Naive thymus-derived CD4-positive, alpha-beta T cell (primary cell): ENCODE measurements at places on chromosomes 7 and 10. TPM values are rescaled to one million over a fixed set of nuclear protein-coding genes. Genes with fewer than 3 reads are reported as not detected.

SEMA3D gene
- polyA plus RNA-seq: not detected

OR2A1 gene
- polyA plus RNA-seq: 0.11 TPM

MRLN gene
- polyA plus RNA-seq: not detected

DNA sequence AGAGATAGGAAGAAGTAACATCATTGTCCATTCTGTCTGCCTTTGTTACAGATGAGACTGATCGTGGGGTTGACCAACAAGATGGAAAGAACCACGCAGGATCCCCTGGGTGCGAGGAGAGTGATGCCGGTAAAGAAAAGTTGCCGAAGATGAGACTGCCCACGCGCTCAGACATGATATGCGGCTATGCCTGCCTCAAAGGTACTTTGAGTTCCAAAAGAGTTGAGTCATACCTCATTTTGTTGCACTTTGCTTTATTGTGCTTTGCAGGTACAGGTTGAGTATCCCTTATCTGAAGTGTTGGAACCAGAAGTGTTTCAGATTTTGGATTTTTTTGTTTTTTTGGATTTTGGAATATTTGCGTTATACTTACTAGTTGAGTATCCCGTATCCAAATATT lies 12.2 kb upstream of the CLCN1 start:
- DNase-seq: no peak

DNA sequence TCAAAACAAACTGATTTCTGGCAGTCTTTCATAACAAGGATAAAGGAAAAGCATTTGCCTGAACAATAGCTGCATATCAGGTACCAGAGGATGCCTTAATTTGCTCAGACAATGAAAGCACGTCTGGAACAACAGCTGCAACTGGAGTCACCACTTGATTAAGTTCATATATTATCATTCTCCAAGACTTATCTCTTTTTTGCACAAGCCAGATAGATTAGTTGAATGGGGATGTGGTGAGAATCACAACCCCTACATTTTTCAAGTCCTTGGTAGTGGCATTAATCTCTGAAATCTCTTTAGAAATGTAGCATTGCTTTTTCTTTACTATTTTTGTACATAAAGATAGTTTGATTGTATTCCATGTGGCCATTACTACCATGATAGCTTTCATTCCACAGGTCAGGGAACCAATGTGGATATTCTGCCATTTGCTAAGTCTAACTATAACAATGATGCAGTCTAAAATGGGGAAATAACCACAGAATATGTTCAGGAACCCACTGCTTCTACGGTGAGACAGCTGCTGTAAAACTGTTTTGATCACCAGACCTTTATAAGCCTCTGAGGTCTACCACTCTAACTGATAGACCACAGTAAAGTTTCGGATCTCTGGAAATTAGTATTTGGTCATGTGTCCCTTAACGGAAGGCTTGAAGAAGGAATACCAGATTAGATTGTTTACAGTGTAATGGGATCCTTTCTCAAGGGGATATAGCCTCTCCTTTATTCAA lies 1176.2 kb downstream of the DNAJB9 start:
- DNase-seq: no peak

DNA sequence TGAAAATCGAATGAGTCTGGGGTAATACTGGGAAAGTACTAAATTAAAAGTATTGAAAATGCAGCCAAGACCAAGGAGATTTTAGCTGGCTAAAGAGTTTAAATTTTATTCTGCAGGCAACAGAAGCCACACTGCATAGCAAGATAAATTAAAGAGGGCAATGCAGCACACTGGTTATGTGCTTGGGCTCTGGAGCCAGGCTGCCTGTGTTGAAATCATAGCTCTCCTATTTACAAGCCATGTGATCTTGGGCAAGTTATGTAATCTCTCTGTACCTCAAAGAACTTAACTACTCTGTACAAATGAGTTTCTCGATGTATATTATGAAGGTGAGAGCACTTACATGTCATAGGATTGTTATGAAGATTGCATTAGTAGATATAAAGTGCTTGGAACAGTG lies 9.9 kb downstream of the SLC25A13 start:
- DNase-seq: no peak

DNA sequence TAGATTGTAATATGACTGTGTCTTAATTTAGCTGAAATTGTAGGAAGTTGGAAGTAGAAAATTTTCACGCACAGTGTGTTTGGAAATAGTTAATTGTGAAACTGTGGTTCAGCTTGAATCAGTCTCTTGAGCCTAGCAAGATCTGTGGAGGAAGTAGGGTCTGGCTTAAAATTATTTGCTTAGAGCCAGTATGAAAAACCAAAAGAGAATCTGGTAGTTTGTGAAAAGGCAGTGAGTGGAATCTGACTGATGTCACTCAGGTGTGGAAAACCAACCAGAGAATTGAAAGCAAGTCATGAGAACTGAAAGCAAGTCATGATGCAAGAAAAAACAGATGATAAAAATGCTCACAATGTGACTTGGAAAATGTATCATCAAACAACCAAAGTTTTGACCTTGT lies 11.5 kb downstream of the LIPJ start:
- no peak for DNase-seq

GRCh38 chr7:48512892-48513291 lies 341.6 kb downstream of the ABCA13 start:
- no peak for DNase-seq

DNA sequence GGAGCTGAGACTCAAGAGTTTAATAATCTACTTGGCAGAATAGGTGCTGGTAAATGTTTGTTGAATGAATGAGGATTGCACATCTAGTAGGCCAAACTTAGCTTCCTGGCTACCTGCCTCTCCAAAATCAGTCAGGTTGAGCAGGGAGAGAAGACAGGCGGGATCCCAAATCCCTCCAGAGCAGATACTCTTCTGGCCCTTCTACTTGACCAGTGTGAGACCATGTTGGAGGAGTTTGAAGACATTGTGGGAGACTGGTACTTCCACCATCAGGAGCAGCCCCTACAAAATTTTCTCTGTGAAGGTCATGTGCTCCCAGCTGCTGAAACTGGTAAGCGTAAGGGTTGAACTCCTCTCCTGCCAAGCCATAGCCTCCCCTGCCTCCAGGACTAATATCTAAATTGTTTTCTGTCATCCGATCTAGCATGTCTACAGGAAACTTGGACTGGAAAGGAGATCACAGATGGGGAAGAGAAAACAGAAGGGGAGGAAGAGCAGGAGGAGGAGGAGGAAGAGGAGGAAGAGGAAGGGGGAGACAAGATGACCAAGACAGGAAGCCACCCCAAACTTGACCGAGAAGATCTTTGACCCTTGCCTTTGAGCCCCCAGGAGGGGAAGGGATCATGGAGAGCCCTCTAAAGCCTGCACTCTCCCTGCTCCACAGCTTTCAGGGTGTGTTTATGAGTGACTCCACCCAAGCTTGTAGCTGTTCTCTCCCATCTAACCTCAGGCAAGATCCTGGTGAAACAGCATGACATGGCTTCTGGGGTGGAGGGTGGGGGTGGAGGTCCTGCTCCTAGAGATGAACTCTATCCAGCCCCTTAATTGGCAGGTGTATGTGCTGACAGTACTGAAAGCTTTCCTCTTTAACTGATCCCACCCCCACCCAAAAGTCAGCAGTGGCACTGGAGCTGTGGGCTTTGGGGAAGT lies 2.2 kb upstream of the MBLAC1 start:
- DNase-seq: no peak

DNA sequence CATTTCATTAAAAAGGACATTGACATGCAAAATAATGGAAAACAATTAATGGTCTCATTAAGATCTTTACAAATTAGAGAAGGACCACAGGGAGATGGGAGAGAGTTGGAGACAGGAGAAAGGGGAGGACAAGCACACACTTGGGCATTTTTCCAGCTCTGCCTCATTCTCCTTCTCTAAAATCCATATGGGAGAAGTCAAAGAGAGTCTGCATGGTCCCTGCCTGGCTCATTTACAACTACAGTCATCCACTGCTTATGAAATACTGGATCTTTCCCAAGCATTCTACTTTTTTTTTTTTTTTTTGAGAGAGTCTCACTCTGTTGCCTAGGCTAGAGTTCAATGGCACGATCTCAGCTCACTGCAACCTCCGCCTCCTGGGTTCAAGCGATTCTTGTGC lies 518.9 kb upstream of the CELF2 start:
- no peak for DNase-seq

GRCh38 chr7:45646207-45646821 lies 72.1 kb downstream of the ADCY1 start:
- no peak for DNase-seq

GRCh38 chr10:79103129-79103528 lies 34.4 kb downstream of the ZMIZ1 start:
- no peak for DNase-seq

DNA sequence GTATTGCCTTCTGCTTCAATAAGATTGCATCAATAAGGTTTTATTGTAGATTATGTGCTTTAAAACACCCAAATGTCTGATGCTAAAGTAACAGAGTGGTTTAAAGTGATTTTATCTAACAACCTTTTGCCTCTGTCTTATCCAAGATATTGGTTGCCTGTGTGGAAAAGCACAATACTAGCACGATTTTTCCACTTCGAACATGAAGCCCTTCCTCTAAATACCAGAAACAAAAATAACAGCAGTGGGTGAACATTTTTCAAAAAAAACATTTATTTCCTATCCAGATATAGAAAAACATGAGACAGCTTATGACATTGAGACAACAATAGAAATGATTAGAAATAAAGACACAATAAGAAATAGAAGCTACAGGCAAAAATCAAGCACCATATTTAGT lies 59.5 kb upstream of the MDFIC start:
- no peak for DNase-seq

GRCh38 chr10:84632866-84633265 lies 304.5 kb downstream of the CCSER2 start:
- DNase-seq: no peak

DNA sequence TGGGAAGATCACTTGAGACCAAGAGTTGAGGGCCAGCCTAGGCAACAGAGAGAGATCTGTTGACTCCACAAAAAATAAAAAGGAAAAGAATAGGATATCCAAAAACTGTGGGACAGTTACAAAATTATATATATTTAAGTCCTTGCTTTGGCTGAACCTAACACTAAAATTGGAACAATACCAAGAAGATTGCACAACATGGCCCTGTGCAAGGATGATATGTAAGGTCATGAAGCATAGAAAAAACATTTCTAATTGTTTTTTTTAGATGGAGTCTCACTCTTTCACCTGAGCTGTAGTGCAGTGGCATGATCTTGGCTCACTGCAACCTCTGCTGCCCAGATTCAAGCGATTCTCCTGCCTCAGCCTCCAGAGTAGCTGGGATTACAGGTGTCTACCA lies 139.0 kb downstream of the TPST1 start:
- no peak for DNase-seq

DNA sequence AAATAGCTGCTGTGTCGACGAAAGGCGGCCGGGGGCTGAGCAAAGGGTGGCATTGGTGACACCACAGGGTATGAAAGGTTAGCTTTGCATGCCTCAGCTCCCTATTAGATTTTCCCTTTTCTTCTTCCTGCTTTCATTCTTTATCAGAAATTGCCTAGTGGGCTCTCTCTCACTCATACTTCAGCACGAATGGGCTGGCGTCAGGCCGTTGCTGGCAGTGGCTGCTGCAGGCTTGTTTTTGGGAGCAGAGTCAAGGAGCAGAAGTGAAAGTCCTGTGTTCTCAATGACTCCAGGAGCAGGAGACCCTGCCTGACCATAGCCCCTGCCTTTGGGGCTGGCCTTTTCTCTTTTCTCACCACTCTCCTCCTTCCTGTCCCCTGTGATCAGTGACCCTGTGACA lies 318.0 kb downstream of the PLXNA4 start:
- DNase-seq: no peak
